Hematopoietic multipotent progenitor cell treated with erythropoietin and hydrocortisone succinate and interleukin-3 and kit ligand, for 4 days (in vitro differentiated cells): ENCODE measurements at places on chromosomes 4 and X.

- peak; percentile 87 for DNase-seq
Observed at GRCh38 chrX:129777218-129778030, 2.3 kb upstream of the SASH3 start.

GRCh38 chrX:36348509-36348908 lies 429.0 kb downstream of the CFAP47 start:
- DNase-seq: no peak

DNA sequence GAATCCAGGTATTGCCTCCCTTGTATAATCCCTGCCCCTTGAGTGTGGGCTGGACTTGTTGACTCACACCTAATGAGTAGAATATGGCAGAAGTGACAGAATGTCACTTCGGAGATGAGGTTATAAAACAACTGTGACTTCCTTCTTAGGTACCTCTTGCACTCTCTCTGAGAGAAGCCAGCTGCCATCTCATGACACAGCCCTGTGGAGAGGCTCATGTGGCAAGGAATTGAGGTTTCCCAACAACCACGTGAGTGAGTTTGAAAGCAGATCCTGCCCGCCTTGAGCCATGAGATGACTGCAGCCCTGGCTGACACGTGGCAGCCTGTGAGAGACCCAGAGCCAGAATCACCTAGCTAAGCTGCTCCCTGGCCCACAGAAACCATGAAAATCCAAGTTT lies 13.5 kb downstream of the ASB11 start:
- peak; percentile 63 for DNase-seq

- DNase-seq: no peak
Observed at GRCh38 chr4:2299794-2300193, 37.9 kb upstream of the MXD4 start.

- no peak for DNase-seq
Observed at GRCh38 chr4:4492161-4492847, 49.5 kb downstream of the STX18 start.

DNA sequence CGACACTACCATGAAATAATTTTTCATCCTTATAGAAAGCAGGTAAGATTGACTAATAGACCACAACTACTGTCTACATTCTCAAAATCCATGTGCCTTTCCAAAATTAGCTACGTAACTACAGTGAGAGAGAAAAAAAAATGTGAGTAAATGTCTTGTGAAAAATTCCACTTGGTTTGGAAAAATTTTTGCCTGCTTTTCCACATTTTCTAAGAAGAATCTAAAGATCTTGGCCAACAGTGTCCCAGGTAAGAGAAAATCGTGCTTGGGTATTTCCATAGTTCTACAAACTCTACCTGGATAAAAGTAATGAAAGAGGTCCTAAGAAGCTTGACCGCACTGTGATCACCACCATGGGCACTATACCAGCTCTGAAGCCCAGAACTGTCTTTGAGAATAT lies 1.4 kb upstream of the CLCN3 start:
- DNase-seq: no peak

- DNase-seq: no peak
Observed at GRCh38 chr4:52675111-52675510, 16.0 kb upstream of the USP46 start.

DNA sequence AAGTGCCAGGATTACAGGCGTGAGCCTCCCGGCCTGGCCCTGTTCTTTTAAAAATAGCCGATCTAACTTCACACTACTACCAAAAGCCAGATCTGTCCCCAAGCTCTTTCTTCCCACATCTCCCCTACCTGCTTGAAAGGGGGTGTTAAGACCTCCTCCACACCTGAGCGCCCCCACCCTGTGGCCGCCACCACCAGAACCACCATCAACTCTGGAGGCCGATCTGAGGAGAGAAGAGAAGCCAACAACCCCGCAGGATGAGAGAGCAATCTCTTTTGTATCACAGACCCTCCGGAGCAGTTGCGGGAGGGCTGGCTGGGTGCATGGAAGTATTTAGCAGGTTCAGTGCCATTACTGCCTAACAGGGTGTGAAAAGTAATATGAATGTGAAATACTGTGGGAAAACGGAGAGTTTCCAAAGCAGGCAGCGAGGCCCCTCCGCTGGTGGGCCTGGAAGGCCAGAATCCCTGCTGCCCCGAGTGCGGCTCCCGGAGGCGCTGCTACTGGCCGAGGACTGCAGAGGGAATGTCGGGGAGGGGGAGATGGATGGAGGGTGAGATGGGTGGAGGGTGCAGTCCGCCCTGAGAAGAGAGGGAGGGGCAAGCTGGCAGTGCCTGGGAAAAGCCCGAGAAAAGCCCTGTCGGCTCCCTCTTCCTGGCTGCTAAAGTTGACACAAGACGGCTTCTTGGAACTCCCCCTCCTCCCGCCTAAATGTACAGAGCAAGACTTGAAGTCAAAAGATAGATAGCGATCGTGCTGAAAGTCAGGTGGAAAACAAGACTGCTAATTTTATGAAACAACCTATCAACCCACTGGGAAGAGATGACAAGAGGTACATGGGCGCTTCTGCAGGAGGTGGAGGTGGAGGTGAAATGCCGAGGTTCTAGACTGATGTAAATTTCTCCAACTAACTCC lies 22.3 kb downstream of the HAND2 start:
- DNase-seq: no peak

DNA sequence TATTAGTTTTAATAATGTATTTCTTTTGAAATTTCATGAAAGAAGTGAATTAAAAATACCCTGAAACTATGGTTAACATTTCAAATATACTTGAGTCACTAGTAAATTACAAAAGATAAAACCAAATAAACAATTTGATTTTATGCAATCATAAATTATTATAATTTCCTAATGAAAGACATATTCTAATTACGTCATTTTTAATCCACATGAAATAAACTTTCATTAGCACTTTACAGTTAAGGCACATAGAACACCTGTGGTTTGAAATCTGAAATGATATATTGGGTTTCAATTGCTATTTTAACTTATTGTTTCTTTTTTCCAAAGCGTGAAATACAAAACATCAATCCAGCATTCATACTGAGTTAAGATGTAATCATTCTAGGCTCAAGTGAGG lies 1492.5 kb upstream of the PABPC4L start:
- no peak for DNase-seq
